Renal cortical epithelial cell (primary cell): ENCODE measurements at places on chromosomes 4 and X. TPM values are rescaled to one million over a fixed set of nuclear protein-coding genes. Genes with fewer than 3 reads are reported as not detected.

DNA sequence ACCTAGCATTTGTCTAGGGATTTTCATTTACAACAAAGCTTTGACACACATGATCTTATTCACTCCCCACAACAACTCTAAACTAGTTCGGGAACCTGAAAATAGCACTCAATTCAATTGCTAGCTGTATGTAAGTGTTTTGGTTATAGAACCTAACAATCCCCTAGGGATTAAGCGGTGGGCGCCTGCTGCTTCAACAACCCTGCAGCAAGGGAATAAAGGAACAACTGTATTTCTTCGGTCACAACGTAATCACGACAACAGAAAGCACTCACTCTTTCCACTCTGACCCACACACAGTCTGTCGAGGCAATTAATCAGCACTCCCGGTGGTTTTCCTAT, 674 bp upstream of the DIAPH2 start:
- no peak for DNase-seq

DNA sequence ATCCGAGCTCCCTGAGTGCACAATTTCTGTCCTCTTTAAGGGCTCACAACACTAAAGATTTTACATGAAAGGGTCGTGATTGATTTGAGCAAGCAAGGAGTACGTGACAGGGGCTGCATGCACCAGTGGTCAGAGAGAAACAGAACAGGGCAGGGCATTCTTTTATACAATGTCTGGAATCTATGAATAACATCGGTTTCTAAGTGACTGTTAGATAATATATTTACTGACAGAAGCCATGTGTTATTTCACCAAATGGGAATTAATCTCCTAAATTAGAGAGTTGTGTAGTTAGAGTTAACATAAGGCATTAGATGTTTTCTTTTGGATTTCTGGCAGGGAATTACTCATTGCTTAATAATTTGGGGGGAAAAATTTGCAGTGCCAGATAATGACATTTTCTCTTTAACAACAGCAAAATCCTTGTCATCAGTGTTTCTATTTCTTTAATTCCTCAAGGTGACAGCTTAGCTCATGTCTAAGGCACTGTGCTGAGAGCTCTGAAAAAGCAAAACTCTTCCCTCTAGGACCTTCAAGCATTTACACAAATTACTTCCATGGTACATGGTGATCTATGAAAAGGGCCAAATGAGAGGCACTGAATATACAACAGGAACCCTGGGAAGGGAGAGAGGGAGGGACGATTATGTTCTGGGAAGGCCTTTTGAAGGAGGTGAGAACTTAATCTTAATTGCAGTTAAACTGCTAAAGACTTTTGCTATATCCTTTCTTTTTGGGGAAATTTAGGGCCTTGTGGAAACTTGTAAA, 145.0 kb downstream of the RTL3 start:
- DNase-seq: peak; percentile 24

DNA sequence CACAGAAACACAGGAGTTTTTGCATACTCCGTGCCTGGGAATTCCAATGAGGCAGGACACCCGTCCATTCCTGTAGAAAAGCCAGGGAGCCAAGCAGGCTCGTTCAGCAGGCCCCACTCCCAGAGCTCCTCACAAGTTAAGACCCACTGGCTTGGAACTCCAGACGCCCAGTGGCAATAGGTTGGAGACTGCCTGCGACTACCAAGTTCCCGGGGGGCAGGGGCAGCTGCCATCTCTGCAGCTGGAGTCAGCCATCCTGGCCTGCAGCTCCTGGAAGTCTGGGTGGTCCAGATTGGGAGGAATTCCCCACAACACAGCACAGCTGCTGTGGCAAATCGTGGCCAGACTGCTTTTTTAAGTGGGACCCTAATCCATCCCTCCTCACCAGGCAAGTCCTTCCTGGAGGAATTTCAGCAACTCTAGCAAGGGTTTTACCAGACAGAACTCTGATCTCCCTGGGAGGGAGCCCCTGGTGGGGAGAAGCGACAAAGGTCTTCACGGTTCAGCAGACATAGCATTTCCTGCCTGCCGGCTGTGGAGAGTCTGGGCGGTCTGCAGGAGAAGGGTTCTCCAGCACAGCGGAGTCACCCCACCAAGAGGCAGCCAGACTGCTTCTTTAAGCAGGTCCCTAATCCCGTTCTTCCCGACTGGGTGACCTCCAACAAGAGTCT, 231.9 kb downstream of the STPG2 start:
- DNase-seq: peak; percentile 70

DNA sequence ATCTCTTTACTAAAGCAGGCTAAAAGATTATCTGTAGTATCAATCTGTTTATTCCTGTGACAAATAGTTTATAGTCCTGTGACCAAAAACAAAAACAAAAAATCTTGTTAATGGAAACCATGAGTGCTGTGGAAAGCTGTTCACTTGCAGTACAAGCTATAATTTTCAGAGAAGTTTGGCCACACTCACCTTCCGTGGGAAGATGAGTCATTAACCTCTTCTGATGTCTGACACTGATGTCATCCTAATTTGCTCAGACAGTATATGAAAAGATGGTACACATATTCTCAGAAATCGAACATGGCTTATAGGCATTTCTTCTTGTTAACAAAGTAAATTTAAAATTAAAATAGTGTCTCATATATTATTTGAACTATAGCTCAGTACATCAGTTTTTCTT, 19.9 kb upstream of the ENPP6 start:
- DNase-seq: no peak

GRCh38 chr4:95674521-95674981, 125.8 kb upstream of the UNC5C start:
- no peak for DNase-seq

DNA sequence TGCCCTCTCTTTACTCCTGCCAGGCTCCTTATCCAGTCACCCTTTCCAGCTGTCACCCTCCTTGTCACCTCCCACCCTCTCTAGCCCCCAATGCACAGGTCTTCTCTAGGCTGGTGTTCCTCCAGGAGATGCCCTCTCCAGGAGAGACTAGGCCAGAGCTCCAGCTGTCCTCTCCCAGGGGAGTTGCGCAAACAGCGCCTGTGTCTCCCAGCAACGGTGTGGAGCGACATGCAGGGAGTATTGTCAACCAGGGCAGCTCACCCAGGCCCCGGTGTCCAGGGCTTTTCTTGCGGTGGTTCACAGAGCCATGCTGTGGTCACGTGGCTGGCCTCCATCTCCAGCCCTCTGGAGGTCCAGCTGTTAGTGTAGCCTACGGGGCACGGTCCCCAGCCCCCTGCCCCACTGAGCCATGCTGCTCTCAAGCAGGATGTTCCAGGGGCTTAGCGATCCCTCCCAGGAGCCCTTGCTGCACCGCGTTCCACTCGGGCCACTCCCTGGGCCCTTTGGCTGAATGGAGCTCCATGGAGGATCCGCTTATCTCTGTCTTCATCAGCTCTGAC, 34.8 kb downstream of the CCNQ start:
- DNase-seq: no peak

The MAGED4 gene
- total RNA-seq: 31.8 and 42.3 TPM in 2 replicates

The HSD17B13 gene
- 0.05 TPM in 1 of 2 replicates, not detected in the other for total RNA-seq

The STEEP1 gene
- 51.7 and 52.9 TPM in 2 replicates for total RNA-seq

The ADH6 gene
- total RNA-seq: 1.1 TPM in 1 of 2 replicates, not detected in the other

The TLR10 gene
- total RNA-seq: not detected in 2 replicates

DNA sequence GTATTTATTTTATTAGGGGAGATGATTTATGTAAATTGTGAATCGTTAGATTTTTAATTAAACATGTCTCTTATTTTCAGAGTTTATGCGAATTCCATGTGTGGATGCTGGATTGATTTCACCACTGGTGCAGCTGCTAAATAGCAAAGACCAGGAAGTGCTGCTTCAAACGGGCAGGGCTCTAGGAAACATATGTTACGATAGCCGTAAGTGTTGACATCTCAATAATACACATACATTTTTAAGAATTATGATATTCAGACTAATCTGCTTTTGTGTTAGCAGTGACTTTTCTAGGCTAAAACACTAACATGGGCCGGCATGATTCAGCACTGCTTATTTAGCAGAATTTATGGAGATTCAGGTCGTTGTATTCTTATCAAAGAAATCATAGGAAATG, 91.2 kb downstream of the RAP1GDS1 start:
- no peak for DNase-seq

The UPF3B gene
- total RNA-seq: 1.0 and 3.7 TPM in 2 replicates

DNA sequence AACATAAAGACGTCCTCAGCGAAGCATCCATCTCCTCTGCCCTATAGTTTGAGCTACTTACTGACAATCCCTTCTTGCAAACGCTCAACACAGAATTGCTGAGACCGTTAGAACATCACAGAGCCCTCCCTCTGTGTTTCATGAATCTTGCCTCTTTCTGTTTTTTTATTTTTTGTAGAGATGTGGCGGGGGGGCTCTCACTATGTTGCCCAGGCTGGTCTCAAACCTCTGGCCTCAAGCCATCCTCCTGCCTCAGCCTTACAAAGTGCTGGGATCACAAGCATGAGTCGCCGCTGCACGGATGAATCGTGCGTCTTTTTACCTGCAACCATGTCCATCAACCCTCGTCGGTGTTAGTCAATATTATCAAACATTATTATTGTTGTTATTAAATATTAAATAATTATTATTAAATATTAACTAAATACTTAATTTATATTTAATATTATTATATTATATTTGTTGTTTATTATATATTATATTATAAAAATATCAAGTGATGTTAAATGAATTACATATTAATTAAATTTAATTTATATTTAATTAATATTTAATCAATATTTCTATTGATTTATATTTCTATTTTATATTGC, 200.7 kb downstream of the CRLF2 start:
- no peak for DNase-seq

DNA sequence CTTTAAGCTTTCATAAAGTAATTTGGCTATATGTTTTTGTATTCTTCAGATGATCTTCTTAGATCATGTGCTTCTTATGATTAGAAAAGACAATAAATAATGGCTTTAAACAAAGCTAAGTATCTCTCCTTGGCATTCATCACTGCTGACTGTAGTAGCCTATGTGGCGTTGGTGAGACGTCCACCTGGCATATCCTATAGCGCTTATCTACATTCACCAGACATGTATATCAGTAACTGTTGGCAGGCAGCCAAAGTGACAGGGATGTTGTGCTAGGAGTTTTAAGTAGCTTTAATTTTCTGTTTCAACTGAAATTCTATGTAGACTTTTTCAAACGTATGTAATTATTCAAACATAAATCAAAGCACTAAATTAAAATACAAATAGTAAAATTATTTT, 276.4 kb downstream of the IL15 start:
- no peak for DNase-seq

- no peak for DNase-seq
Observed at GRCh38 chr4:179615704-179616103, 2173.5 kb upstream of the AGA start.

GRCh38 chr4:90060039-90060438, 67.2 kb upstream of the CCSER1 start:
- DNase-seq: no peak

DNA sequence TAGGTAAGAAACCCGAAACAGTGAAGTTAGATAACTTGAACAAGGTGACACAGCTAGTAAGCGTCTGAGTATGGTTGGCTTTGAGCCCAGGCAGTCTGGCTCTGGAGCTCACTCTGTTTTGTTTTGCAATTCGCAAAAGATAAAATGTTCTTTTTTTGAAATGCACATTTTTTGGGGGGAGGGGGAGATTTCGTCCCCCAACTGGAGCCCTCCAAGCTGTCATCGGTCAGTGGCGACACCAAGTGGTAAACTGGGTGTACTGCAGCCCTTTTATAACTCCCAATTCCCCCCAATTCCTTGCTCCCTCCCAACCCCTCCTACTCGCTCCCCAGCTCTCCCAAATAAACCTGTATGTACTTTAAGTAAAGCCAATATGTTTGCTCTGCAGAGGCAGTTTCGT, 2.8 kb upstream of the CLCN5 start:
- DNase-seq: no peak
